ENCODE measurements at places on chromosomes 16 and 17.

DNA sequence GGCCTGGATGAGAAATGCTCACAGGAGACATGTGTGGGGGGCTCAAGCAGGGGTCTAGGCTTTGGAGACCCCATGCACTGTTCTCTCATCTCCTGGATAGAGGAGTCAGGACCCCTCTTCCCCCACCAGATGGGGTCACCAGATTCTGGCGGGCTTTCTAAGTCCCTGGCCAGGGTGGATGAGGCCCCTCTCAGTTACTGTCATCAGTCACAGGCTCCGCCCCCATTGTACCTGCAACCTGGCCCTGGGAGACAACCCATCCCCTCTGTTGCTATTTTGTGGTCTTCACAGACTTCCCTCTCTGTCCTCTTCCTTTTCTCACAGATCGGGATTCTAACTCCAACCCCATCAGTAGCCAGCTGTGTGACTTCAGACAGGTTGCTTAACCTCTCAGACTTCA, 33.5 kb upstream of the NDRG4 start:
- no peak for DNase-seq

- no peak for DNase-seq
Measured at GRCh38 chr16:57998486-57998885, 2.0 kb downstream of the ZNF319 start.

- peak; percentile 65 for DNase-seq
Measured at GRCh38 chr17:76458580-76459490, 5.9 kb upstream of the UBE2O start.

DNA sequence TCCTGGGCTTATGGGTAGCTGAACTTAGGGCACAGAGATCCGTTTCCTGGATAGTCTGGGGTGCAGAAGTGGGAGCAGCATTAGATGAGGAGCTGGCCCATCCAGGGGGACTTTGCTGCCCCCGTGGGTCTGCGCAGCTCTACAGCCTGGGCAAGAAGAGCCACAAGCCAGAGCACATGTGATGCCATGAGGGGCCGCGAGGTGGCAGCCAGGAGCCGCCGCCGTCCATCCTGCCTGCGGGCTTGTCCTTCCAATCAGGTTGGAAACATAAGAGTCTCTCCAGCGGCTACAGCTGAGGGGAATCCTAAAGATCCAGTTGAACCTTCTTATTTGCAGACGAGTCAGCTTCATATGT, 21.9 kb downstream of the C1QTNF1 start:
- DNase-seq, result peak; percentile 91

GRCh38 chr17:32470405-32471167, 16.2 kb upstream of the CDK5R1 start:
- DNase-seq, result no peak

DNA sequence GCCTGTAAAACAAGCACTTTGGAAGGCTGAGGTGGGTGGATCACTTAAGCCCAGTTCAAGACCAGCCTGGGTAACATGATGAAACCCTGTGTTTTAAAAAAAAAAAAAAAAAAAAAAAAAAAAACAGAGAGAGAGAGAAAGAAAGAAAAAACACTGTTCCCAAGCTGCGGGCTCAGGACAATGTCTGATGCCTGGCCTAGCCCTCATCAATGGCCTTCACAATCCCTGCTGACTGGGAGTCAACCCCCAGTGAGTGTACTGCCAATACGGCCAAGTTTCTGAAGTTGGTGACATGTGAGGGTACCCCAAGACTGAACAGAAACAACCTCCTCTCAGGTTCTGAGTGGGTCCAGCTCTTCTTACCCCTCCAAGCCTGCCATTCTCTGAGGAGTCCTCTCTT, 116.5 kb downstream of the ZNF778 start:
- DNase-seq, result no peak

DNA sequence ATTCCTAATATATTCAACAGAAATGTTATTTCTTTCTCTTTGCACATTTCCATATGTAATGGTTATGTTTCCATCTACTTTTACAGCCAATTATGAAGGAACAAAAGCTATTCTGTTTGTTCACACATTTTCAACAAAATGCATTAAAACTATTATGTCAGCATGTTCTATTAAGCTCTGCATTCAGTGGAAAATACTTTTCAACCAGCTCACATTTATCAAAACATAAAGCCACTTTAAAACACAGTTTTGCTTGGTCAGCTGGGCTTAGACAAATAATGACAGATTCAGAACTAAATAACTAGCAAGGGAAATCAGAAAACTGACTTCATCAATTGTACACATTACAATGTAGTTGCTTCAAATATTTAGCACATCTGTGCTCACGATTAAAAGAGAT, 6.9 kb downstream of the SALL1 start:
- DNase-seq, result no peak

GRCh38 chr16:75000481-75001081, 1.8 kb downstream of the ZNRF1 start:
- DNase-seq, result no peak

- DNase-seq, result no peak
Measured at GRCh38 chr16:8900343-8900742, 18.2 kb downstream of the LITAFD start.

DNA sequence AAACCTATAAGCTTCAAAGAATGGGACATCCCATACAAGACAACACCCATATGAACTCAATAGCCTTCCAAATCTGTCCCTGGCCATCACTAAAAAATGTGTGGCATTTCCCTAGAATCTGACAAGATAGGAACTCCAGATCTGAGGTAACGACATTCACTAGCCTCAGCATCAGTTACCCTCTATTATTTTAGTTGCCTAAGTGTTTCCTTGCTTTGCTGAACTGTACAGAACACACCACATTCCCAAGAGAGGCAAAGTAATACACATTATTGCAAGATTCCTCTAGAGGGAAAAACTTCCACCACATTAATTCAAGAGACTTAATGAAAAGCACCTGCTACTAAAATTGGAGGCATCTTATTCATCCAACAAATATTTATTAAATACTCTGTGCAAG, 5.0 kb downstream of the LSM12 start:
- no peak for DNase-seq

- no peak for DNase-seq
Measured at GRCh38 chr17:67585077-67585602, 132.6 kb upstream of the NOL11 start.

DNA sequence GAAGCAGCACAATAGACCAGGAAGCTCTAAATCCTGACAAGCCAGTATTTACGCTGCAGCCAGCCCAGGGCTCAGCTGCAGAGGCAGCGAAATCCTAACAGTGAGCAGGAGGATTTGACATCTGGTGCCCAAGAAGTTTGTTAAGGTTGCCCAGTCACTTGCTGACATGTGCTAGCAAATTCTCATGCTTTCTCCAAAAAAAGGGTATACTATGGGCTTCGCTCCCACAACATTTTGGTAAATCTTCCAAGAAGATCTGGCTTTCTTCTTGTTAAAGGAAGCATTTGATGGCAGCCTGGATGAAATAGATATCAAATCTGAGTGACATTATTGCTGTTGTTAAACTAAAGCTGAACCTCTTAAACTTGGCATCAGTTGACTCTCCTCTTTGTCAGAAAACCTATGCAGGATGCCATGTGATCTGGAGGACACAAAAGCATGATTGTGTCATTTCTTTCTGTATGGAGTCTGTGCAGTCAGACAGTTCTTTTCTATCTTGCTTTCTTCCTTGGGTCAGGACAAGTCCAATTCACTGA, 949.7 kb upstream of the RBFOX1 start:
- DNase-seq, result no peak

Measured in Right ventricle myocardium inferior (tissue), 1 donor.